ENCODE measurements at places on chromosomes 3 and 15.

DNA sequence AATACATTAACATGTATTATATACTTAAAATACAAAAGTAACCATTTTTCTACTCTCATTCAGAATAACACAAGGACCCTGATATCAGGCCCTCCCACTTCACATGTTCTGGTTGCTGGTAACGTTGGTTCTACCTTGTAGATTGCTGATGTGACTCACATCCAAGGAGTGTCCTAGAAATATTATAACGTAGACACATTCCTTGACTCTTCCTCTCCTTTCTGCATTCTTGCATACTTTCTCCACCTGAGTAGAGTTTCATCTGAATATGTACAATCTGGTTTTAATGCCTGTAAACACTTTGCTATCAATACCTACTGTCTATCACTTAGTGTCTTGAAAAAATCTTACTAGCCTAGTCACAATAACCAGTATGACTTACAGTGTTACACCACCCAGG is 35.0 kb upstream of the NEDD4 start:
- DNase-seq = no peak

- DNase-seq = no peak
These were observed 5.5 kb upstream of the TSPAN3 start for GRCh38 chr15:77076323-77076915.

DNA sequence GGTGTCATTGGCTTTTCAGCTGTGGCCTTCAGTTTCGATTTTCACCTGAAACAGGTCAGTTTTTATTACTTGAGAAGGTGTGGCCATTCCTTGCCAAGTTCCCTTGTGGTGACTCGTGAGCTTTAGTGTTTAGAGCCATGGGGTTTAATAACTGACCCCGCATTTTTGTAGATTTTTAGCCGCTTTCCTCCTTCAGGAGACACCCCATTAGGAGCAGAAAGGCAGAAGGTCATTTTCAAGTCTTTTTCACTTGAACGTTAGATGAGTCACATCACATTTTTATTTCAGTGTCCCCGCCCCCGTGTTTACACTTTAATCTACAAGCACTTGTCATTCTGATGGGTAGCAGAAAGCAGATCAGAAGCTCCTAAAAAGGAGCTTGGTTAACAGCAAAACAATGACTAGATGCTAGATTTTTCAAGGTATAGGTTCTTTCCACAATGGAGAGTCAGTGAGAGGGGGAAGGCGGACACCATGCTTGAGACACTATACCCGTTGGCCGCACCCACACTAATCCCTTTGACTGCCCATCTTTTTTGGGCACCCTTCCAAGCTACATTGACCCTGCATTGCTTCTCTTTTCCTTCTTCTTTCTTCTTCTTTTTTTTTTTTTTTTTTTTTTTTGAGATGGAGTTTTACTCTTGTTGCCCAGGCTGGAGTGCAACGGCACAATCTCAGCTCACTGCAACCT is 132.7 kb downstream of the GHSR start:
- no peak for DNase-seq

DNA sequence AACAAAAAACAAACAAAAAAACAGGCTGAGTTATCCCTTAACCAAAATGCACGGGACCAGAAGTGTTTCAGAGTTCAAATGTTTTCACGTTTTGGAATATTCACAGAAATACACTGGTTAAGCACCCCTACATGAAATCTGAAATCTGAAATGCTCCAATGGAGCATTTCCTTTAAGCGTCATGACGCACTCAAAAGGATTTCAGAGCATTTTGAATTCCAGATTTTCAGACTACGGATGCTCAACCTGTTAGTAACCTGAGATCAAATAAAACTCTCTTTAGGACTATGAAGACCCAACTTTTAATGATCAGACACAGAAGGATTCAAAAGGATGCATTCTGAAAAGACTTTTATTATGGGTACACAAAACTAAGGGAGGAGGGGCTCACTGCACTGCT is 9.6 kb downstream of the CLPX start:
- no peak for DNase-seq

DNA sequence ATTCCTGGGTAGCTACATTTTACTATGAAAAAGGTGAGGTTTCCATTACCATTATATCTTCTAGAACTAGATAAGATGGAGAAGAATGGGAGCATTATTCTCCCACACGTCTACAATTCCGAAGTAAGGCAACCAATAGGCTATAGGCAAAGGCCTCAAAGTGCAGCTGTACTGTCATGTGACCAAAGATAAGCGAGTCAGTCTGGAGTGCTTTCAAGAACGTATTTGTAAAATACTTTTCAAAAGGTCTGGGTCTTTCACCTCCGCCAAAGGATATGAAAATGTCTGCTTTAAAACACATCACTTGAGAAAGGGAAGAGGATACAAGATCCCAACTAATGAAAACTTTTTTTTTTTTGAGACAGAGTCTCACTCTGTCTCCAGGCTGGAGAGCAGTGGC is 9.9 kb downstream of the CCPG1 start:
- no peak for DNase-seq

DNA sequence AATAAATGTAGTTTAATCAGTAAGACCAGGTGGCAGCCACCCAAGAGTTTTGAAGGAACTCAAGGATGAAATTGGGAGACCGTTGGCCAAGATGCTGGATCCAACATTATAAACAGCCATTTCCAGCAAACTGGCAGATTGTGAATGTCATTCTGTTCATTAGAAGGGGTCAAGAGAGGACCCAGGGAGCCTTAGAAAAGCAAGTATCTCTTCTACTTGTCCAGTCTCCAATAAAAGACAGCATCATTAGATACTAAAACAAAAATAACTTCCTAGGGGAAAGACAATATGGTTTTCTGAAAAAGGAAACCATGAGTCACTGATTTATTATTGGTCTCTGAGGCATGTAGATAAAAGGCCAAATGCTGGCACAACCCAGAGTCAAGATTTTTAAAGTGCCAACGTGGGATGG is 67.9 kb downstream of the GADL1 start:
- no peak for DNase-seq

DNA sequence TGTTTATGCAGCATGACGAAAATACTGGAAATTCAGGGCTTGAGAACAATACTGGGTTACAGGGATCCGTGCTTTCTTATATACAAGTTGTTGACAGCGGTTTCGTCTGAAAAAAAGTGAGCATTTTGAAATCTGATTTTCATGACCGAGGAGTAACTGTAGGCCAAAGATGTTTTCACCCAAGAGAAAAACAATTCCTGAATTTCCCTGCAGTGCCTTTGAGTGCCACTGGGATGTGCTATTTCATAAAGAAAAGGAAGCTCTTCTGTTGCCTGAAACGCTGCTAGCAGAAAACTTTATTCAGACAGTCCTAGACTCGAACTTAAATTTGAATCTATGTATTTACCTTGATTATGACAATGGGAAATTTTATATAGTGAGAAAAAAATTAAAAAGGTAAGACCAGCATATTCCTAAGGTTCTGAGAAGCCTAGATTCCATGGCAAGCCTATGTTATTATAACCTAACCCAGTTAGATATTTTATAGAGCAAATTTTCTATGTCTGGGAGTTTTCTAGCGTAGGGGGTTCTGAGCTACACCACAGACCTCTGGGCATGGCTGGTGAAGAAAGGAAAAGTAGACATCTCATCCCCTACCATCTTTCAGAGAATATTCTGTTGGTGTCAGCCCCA is 30.2 kb downstream of the KCNAB1 start:
- DNase-seq = peak; percentile 41

- no peak for DNase-seq
These were observed 13.8 kb upstream of the POLR2M start for GRCh38 chr15:57692709-57693108.

GRCh38 chr15:51038974-51039319 is 55.8 kb downstream of the TNFAIP8L3 start:
- no peak for DNase-seq

DNA sequence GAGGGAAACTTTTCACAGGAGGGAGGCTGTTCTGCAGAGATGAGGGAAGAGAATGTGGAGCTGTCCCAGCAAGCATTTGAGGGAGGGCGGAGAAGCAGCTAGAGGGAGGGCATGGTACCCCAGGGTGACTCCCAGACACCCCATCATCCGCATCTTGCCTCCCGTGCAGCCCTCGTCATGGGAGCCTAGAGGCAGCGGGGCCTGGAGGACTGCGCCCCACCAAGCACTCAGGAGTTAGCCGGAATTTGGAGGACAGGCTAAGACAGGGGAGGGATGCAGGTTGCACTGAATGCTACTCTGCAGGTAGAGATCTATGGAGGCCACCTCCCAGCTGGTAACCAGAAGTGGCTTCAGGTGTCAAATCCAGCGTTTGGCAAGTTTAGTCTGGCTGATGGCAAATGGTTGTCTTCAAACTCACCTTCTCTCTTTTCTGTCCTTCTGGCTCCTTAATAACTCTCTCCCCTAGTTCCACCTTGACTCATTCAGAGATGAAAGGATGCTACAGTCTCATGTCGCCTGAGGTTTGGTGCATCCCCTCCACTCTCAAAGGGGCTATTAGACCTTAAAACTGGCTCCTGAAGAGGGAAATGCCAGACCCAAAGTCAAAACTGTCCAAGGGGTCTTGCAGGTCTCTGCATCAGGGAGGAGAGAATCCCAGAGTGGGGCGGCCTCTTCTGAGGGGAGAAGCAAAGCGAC is 155.9 kb upstream of the TLE3 start:
- DNase-seq = no peak

- DNase-seq = no peak
These were observed 35.0 kb upstream of the ABHD17C start for GRCh38 chr15:80660119-80660518.

GRCh38 chr3:71425491-71426071 is 157.9 kb downstream of the FOXP1 start:
- DNase-seq = no peak

- DNase-seq = no peak
These were observed 79.7 kb downstream of the DZIP3 start for GRCh38 chr3:108669208-108669607.

DNA sequence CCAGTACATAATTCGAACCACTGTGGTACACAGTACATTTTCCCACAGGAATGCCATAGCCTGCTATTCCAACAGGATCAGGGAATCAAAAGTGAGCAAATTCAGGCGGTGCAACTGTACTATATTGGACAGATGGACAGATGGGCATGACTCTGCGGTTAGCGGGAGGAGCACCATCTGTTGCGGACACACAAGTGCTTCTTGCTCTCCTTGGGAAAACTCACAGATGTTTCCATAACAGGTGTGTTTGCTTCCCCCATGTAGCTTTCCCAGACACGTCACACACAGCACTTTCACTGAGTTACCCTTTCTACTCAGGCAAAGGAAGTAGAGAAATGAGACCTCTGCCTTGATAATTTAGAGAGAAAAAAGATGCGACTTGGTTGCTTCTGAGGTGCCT is 325.1 kb upstream of the THBS1 start:
- no peak for DNase-seq

DNA sequence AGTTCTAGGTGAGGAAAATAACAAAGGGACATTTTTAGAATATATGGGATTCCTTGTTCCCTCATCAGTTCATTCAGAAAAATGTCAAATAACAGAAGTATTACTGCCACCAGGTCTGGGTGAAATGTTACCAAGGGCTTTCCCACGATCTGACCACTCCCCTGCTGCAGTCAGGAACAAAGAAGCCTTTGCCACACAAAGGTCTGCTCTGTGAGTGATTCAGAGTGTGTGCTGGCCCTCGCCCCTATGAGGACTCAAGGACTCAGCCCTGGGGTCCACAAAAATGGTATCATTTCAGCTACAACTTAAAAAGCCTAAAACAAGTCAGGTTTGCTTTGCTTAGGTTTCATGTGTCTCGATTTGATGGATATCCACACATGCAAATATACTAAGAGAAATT is 5.0 kb downstream of the MKRN3 start:
- no peak for DNase-seq

DNA sequence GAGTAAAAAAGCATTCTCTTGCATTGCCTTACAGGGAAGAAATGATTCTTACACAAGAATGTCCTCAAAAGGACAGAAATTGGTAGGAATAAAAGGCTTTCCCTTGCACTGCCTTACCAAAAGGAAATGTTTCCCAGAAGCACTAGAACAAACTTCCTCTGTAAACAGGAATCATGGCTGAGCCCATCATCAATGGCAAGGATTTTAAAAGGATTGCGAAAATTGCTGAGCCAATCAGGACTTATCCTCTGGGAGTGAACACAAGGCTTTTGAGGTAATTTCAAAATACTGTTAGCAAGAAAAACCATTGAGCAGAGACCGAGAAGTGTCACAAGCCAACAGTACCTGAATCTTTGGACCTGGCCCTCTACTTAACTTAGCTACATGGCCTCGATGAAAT is 897.3 kb downstream of the ROBO1 start:
- DNase-seq = no peak

- peak; percentile 71 for DNase-seq
These were observed 55.8 kb downstream of the ZNF621 start for GRCh38 chr3:40580494-40581091.

GRCh38 chr15:49826640-49827234 is 205.9 kb downstream of the DTWD1 start:
- DNase-seq = no peak

DNA sequence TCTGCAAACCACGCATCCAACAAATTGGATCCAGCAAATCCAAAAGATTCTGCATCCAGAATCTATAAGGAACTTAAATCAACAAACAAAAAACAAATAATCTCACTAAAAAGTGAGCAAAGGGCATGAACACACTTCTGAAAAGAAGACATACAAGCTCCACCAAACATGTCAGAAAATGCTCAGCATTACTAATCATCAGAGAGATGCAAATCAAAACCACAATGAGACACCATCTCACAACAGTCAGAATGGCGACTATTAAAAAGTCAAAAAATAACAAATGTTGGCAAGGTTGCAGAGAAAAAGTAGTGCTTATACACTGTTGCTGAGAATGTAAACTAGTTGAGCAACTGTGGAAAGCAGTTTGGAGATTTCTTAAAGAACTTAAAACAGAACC is 21.6 kb upstream of the SLC25A36 start:
- no peak for DNase-seq

DNA sequence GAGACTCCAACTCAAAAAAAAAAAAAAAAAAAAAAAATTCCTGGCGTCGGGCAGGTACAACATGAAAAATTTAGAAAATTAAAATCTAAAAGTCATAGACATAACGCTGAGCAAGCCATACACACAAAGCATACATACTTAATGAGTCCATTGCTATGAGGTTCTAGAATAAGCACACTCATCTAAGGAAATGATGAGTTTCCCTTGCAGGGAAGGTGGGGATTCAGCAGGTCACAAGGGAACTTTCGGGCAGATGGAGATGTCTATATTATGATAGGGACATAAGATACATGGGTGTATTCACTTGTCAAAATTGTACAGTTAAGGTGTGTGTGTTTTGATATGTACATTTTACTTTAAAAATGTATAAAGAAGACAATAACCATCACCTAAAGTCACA is 120.2 kb upstream of the LIPC start:
- DNase-seq = no peak
